ENCODE measurements at places on chromosomes 4 and X.

DNA sequence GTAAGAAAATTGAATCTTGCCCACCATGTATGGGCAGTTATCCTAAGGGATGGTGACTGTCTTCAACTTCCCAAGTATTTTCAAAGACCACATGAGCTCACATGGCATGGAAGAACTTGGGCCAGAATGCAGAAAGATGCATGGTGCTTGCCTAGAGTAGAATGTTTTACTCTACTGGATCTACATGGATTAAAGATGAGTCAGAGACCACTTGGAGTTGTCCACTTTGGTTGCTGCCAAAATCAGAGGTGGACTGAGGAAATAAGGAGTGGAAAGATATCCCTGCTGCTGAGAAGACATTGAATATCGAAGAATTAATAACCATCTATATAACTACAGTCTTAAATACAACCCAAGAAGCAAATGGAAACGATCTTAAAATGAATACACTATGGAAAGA lies 498.1 kb downstream of the NLGN4X start:
- no peak for DNase-seq

DNA sequence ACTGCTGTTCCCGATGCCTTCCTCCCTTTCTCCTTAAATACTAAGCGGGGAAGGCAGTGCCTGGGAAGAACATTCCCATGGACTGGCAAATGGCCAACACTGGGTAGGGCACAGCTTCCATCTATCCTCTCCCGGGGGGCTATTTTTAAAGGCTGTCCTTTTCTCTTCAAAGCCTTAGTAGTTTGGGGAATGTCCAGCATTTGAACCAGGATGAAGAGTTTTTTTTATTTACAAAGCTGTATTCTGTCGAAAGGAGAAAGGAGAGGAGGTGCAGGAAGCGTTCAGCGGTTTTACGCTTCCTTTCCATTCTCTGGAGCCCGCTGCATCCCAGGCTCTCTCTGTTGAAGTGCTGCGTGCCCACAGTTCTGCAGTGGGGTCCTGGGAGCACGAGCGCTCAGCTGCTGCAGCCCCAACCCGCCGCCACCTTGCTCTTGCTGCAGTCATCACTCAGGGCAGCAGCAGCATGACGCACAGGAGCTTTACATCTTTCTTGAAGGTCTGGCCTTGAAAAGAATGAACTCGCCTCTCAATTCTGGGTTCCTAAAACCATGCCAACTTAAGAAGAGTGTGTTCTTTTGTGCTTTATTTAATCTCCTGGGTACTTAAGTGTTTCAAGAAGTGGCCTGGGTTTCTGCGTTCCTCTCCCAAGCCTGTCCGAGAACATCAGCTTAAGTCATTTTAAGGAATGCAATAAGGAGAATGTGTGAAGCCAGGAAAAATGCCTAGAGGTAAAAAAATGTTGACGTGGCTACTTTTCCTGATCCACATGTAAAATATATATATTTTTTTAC lies 427.2 kb downstream of the MAPK10 start:
- no peak for DNase-seq

- DNase-seq = no peak
Measured at GRCh38 chr4:164169591-164169990, 584.3 kb upstream of the SMIM31 start.

DNA sequence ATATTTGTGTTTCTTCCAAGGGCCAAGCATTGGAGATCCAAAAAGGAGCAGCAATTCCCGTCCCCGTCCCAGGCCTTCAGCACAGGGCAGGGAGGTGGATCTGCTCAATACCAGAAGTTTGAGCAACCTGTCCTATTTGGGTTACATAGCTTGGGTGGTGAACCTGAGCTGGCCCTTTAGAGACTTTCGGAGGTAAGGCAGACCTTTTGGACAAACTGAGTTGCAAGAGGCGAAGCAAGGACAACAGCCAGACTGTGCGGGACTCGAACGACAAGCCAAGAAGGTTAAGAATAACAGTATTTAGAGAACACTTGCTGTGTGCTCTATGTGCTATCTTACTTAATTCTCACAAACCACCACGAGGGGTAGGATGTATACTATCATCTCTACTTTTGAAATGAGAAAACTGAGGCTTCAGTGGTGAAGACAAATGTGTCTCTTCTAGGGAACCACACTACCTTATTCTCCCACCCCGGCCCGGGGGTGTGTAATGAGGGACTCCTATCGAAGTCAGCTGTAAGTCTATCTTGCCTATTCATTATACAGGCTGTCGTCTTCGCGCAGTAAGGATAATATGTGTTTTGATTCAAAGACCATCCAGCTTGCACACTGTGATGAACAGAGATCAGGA lies 1.3 kb downstream of the NOP14 start:
- no peak for DNase-seq

GRCh38 chr4:138114434-138114833 lies 127.7 kb downstream of the SLC7A11 start:
- DNase-seq = no peak

GRCh38 chrX:68685685-68686084 lies 38.2 kb downstream of the STARD8 start:
- DNase-seq = no peak

GRCh38 chr4:99121008-99121407 lies 23.1 kb downstream of the ADH4 start:
- DNase-seq = no peak

GRCh38 chrX:150575419-150575814 lies 7.0 kb downstream of the MTM1 start:
- DNase-seq = no peak

DNA sequence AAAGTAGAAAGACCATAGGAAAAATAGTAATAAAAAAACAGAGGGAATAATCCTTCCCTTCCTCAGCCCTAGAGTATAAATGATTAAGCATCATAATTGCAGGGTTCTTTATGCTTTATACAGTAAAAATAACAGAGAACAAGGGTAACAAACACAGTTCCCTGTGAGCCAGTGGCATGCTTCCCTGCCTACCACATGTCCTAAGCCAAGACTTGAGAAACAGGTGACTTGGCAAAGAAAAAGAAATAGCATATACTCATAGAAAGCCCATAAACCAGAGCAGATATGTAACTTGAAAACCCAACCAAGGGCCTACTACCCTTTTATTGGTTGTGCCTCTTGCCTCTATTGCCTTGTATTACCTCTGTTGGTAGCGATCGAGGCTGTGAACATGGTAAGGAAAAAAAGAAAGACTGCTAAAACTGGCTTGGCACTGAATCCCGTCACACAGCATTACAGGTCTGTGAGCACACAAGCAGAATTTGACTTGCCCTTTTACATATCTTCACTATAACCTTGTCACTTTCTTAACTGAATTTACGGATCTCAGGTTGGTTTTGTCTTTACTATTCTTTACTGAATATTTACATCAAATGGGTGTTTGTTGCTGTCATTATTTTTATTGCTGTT lies 30.9 kb upstream of the MYOZ2 start:
- no peak for DNase-seq

DNA sequence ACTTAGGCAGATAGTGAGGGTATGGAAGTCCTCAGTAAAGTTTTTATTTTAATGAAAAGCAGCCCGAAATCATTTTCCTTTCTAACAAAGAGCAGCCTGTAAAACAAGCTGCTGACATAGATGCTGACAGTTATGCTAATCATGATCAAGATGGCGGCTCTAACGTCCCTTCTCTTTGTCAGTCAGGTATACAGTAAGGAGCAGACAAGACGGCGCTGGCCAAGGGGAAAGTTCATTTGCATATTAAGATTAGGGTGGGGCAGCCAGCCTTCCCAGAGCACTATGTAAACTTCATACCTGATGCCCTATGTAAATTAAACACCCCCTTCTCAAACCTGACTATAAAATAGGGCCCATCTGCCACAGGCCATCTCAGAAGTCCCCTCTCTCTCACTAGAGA lies 76.9 kb downstream of the MAGEB10 start:
- no peak for DNase-seq

GRCh38 chr4:76377911-76378310 lies 43.0 kb downstream of the CCDC158 start:
- DNase-seq = no peak

GRCh38 chr4:77193511-77194102 lies 36.6 kb downstream of the CCNG2 start:
- no peak for DNase-seq

- DNase-seq = no peak
Measured at GRCh38 chr4:8507196-8507570, 66.6 kb downstream of the TRMT44 start.

DNA sequence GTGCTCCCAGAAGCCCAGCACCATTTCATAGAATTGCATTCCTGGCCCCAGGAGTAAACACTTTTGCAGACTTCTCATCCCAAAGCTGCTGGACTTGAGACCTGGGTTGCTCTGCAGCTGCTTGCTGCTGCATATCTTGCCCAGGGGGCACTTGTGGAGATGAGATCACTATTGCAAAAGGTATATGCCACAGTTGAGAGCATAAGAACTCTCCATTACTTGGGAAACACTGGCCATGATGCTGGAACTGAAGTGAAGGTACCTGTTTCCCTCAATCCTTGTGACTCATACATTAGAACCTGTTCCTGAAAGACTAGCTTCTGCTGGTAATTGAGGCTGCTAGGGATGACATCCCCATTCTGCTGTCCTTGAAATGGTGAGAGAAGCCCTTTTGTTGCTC lies 43.1 kb upstream of the WDR1 start:
- no peak for DNase-seq

DNA sequence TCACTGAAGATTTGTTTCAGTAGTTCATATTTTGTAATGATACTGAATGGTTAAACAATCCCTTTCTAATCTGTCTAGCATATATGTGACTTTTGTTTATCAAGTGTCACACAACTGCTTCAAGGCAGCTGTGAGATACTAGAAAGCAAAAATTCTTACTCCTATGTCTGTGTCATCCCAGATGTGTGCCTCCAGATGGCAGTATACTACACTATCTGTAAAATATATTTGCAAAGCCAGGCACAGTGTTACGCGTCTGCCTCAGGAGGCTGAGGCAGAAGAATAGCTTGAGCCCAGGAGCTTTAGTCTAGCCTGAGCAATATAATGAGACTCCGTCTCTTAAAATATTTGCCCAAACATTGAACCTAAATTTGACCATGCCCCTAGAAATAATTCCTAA lies 4.0 kb downstream of the NUDT10 start:
- DNase-seq = no peak

DNA sequence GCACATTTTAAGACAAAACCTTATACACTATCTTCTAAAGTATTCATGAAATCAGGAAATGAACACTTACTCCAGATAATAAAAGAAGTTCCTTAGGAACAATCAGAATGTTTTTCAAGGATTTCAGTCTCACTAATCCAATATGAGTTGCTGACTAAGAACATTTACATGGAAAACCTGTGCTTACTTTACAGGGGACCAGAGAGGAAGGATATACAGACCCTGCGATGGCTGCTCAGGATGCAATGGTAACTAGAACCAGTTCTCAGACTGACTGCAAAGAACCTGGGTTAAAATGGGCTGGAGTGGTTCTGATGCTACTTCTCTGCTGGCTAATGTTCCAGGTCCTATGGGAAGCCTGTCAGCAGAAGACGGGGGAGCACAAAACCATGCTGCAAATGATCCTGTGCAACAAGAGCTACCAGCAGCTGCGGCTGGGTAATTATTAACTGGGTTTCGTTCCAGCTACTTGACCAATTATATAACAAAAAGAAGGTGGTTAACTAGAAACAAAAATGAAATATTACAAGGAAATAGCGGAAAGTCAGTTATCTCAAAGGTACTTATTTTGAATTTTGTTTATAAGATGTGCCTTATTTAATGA lies 85.3 kb downstream of the ANXA10 start:
- DNase-seq = no peak

- DNase-seq = no peak
Measured at GRCh38 chr4:48175328-48175727, 41.3 kb upstream of the TXK start.

GRCh38 chr4:88610771-88611170 lies 18.5 kb downstream of the HERC3 start:
- DNase-seq = peak; percentile 16

- DNase-seq = no peak
Measured at GRCh38 chr4:123505095-123506010, 108.8 kb downstream of the SPRY1 start.

- no peak for DNase-seq
Measured at GRCh38 chr4:137949746-137950145, 292.4 kb downstream of the SLC7A11 start.

DNA sequence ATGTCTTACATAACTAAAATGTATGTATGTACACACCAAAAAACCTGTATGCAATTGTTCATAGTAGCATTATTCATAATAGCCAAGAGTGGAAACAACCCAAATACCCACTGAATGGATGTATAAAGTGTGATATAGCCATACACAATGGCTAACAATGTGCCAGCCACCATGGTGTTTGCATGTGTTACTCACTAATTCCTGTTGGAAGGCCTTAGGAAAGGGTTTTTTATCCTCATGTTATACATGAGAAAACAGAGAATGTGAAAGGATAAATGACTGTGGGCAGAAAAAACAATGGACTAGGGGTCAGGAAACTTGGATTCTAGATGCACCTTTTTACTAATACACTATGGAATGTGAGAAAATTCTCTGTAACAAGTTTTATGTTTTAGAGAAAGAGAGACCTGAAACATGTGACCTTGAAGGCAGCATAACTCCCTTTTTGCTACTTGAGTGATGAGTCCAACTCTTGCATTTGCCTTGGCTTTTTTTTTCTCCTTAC lies 55.7 kb downstream of the TIGD2 start:
- DNase-seq = no peak

DNA sequence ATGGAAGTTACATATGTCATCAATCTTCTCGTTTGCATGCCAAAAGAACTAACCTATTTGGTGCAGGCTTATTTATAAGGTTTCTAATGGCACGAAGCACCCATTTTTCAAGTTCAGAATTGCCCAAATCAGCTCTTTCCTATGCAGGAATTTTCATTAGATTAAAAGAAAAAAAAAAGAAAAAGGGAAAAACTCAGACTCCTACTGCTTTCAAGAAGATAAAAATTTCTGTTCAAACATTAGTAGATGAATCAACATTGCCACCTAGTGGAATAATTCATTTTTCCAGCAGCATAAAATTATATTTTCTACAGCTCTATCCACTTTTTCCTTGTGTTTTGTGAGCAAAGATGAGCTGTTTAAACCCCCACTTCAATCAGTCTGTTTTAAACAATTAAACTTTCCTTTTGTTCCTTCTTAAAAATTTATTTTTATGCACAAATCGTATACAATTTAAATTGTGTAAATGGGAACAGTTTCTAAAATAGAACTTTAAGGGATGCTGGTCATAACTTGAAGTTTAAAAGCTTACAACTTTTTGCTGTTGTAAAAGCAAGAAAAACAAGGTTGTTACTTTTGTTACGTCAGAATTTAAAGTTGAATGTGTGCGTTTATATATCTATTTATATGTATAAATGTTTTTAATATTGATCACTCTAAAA lies 309.9 kb downstream of the ARAP2 start:
- no peak for DNase-seq

GRCh38 chr4:181756451-181757095 lies 486.6 kb upstream of the TENM3 start:
- no peak for DNase-seq

GRCh38 chrX:50920132-50920531 lies 9.6 kb downstream of the BMP15 start:
- no peak for DNase-seq

DNA sequence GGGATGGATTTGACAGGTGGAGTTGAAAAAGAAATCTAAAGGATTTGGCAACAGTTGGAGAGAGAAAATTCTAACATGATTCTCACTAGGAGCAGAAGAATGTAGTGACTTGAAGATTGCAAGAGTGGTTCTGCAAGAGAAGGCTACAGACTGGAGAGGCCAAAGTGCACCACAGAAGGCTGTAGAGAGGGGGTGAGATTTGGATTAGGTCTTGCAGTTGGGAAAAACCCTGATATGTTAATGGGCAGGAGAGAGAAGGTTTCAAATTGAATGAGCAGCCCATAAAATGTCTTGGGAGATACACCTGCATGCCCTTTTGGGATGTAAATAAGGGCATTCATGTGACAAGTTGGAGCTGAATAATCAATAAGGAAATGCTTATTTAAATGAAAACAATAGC lies 14.7 kb upstream of the VEGFD start:
- no peak for DNase-seq

Measured in cerebellar nuclear complex (tissue), 1 donor.